ENCODE measurements at places on chromosomes 5 and 9.

DNA sequence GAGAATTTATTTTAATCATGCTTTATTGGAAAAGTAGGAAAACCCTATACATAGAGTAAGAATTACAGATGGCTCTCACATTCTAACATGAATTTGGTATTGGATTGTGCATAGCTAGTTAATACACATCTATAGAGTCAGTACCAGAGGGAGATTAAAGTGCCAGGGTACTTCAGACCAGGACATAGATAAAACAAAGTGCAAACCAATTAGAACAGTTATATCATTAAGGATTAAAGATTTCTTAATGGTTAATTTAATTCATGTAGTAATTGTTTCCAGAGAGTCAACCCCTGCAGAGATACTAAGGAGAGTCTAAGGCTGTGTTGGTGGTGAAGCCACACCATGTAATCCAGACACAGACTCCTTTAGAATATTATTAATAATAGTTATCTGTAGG is 8.8 kb downstream of the ISOC1 start:
- no peak for DNase-seq

DNA sequence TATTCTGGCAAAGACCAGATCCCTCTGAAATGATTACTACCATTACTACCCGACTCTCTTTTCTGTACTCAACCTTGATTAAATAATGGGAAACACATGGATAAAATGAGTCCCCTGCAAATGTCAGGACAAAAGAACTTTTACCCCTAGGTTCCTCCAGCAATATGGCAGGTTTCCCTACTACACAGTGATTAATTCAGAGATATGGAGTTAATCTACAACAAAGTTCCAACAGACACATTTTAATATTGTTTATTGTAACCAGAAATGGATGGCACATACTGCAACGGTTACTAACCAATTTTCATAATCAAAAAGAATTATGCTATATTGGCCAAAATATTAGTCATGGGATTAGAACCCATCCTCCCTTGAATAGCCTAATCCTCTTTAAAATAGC is 294.8 kb downstream of the ATPSCKMT start:
- no peak for DNase-seq

- no peak for DNase-seq
These were observed 20.1 kb downstream of the STK10 start for GRCh38 chr5:172167895-172168294.

GRCh38 chr9:93650448-93650847 is 74.1 kb downstream of the PHF2 start:
- DNase-seq = no peak

- no peak for DNase-seq
These were observed 35.6 kb downstream of the ATPSCKMT start for GRCh38 chr5:10214041-10214440.

GRCh38 chr5:136080483-136081216 is 51.9 kb downstream of the TGFBI start:
- no peak for DNase-seq

DNA sequence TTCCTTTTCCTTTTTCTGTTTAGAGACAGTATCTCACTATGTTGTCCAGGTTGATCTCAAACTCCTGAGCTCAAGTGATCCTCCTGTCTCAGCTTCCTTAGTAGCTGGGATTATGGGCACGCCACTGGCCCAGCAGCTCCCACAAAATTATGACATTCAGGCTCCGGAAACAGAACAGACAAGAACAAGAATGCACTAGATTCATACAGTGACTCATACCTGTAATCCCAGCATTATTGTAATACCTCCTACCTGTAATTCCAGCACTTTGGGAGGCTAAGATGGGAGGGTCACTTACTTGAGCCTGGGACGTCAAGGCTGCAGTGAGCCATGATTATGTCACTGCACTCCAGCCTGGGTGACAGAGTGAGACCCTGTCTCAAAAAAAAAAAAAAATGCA is 26.7 kb upstream of the B4GALT1 start:
- no peak for DNase-seq

GRCh38 chr5:169243651-169244422 is 57.1 kb downstream of the SLIT3 start:
- no peak for DNase-seq

DNA sequence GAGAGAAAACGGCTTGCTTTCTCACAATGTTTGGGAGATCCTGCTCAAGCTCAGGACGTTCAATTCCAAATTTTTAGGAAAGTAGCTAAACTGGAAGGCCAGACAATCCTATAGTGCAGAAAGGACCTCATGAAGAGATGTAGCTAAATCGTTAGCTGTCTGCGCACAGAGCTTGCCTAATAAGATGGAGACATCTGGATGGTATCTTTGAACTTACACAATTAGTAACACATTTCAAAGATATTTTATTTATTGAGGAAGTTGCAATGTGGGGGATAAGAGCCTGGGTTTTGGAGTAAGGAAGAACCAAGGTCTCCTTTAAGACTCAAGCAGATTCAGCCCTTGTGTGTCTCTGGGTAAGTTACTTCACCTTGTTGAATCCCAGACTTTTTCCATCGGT is 28.6 kb upstream of the RAB14 start:
- no peak for DNase-seq

GRCh38 chr9:130177898-130178805 is 5.9 kb downstream of the NCS1 start:
- DNase-seq = no peak

- DNase-seq = no peak
These were observed 57.4 kb downstream of the SEMA4D start for GRCh38 chr9:89440548-89440947.

- DNase-seq = no peak
These were observed 9.5 kb downstream of the GAPVD1 start for GRCh38 chr9:125271081-125271480.

DNA sequence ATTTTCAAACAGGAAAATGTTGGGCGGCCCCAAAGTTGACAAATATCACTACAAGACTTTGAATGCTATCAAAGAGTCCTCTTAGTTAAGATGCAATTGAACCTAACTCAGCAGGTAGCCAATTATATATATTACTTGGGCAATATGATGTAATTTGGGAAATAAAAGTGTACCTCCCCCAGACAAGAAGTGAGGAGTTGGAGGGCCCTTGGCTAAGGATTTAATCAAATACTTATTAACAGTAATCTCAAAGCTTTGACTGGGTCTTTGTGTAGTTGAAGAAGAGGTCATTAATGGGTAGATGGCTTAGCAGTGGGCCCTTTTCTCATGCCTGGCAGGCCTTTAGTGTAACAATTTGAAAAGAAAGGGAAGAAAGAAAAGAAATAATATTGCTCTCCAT is 599.0 kb downstream of the CSNK1G3 start:
- DNase-seq = no peak

GRCh38 chr9:136051837-136052471 is 43.1 kb downstream of the NACC2 start:
- peak; percentile 87 for DNase-seq

- no peak for DNase-seq
These were observed 227.0 kb upstream of the WWC1 start for GRCh38 chr5:168064457-168064856.

GRCh38 chr9:107251756-107252322 is 31.2 kb upstream of the RAD23B start:
- DNase-seq = no peak

- peak; percentile 38 for DNase-seq
These were observed 574.8 kb downstream of the PSAT1 start for GRCh38 chr9:78871452-78872331.

GRCh38 chr5:1951165-1951816 is 68.6 kb upstream of the IRX4 start:
- no peak for DNase-seq

- no peak for DNase-seq
These were observed 53.4 kb downstream of the CDH10 start for GRCh38 chr5:24591426-24591825.

- DNase-seq = no peak
These were observed 369.9 kb upstream of the PTGER4 start for GRCh38 chr5:40309851-40310250.

DNA sequence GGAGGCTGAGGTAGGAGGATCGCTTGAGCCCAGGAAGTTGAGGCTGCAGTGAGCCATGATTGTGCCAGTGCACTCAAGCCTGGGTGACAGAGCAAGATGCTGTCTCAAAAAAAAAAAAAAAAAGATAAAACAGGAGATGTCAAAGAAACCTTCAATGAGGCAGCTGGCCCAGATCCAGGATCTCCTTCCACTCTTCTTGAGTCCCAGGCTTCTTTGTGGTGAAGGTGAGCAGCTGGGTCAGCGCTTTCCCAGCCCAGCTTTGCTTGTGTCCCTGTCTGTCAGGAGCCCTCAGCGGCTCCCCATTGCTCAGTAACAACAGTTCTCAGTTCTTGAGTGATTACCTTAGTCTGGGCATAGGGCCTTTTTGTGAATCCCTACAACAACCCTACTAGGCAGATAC is 69.4 kb upstream of the PSD2 start:
- DNase-seq = no peak

GRCh38 chr5:71873191-71873591 is 154.1 kb downstream of the CARTPT start:
- DNase-seq = peak; percentile 65

- no peak for DNase-seq
These were observed 26.5 kb downstream of the CEL start for GRCh38 chr9:133088146-133088750.

GRCh38 chr5:60829490-60830266 is 14.4 kb downstream of the ELOVL7 start:
- DNase-seq = no peak

GRCh38 chr9:87436716-87437115 is 61.0 kb upstream of the DAPK1 start:
- DNase-seq = no peak

DNA sequence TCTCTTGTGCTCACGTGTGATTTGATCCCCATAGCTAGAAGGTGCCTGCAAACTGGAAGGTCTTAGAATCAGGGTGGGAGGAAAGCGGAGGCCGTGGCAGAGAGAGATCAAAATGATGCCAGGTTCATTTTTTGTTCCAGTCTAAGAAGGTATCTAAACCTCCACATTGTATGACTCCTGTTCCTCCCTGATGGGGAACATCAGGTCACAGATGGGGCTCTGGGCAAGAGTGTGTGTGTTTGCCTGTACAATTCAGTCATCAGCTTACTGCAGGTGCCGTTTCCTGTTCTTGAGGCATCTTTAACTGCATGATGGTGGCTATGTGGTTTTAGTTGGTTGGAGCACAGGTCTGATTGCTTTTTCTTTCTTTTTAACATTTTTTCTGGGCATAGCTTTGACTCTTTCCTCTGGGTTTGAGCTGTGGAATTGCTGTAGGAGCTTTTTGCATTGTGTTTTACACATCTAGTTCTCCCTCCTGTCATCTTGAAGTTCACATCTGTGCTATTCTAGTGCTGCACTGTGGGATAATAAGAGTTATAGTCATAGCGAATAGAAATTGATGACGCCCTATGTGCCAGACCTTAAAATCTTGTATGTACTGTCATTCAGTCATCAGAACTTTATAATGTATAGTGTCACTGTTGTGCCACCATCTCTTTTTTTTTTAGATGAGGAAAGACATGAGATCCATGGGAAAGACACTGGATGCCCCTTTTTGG is 30.8 kb downstream of the ARHGAP26 start:
- DNase-seq = no peak

DNA sequence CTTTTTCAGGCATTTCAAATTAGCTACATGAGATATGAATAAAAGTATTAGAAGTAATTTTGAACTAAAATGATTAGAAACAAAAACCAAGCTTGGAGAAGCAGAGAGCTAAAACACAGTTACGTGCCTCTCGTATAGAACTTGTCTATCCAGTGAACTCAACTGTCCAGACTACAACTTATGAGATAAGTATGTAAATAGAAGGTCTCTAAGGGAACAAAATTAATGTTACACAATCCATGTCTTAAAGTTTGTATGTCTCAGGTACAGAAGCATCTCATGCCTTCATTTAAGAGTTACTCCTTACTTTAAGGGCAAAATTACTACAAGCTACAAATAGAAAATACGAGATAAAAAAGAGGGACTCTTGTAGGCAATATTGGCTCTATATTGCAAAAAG is 316.8 kb downstream of the CETN3 start:
- DNase-seq = no peak

- DNase-seq = no peak
These were observed 23.3 kb upstream of the ABLIM3 start for GRCh38 chr5:149117970-149118369.

DNA sequence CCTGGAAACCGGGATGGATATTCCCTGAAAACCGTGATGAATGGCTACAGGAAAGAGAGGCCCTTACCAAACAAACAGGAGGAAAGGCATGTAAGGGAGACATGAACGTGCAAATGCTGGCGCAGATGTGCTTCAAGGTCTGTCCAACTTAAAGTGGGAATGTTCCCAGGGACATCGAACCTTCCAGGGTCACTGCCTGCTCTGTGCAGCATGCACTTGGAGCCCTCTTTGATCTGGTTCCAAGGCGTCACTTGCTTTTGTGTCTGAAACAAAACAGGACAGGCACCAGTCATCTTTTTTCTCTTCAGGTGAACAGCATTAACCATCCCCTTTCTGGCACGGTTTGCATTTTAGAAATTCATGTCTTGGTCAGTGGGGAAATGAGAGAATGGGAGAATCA is 479.4 kb downstream of the RASEF start:
- DNase-seq = no peak

- DNase-seq = no peak
These were observed 187.7 kb upstream of the POU5F2 start for GRCh38 chr5:93929131-93929530.

DNA sequence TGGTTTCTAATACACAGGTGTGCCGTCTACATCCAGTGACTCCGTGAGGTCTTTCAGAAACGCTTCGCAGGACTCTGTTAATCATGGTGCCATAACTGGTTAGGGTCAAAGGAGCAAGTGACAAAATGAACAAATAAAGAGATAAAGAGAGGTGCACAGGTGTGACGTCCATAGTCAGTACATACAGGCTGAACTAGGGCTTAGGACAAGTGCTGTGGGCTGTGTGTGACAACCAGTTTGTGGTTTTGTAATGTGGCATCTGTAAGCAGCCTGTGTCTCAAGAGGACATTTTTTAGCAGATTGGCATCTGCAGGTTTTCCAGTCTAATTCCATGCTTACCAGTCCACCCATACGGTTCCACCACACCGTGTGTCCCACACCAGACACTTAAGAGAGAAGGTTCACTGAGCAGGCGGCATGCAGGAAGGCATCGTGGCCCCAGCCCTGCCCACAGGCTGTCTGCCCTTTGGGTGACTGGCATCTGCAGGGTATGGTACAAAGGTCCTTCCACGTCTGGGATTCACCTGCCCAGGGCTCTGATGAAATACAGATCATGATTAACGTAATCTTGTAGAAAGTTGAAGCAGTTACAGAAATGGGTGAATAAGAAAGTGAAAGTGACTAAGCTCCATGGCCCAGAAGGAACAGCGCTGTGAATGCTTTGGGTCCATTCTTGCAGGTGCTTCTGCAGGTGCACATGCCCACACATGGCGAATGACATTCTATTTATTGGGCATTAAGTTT is 26.9 kb downstream of the SRD5A1 start:
- DNase-seq = no peak

DNA sequence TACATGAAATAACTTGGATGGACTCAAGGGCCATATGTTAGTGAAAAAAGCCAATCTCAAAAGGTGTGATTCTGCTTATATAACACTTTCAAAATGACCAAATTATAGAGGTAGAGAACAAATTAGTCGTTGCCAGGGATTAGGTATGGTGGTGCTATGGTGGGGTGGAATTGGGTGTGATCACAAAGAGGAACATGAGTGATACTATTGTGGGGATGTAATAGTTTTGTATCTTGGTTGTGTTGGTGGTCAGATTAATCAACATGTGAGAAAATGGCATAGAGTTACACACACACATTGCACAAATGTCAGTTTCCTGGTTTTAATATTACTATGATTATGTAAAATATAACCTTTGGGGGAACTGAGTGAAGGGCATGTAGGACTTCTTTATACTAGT is 31.9 kb downstream of the CAMK4 start:
- no peak for DNase-seq

- no peak for DNase-seq
These were observed 10.0 kb upstream of the KIF12 start for GRCh38 chr9:114109124-114109523.

GRCh38 chr9:130805510-130806326 is 29.3 kb upstream of the ABL1 start:
- DNase-seq = no peak
